ENCODE measurements at places on chromosomes 16 and 17. TPM values are rescaled to one million over a fixed set of nuclear protein-coding genes. Genes with fewer than 3 reads are reported as not detected.

Gene ZFHX3
- total RNA-seq = 3.4 TPM

GRCh38 chr16:2019518-2019920, at the start of gene NPW:
NPW (plus strand) TSS chr16:2019785.
- no peak for DNase-seq

DNA sequence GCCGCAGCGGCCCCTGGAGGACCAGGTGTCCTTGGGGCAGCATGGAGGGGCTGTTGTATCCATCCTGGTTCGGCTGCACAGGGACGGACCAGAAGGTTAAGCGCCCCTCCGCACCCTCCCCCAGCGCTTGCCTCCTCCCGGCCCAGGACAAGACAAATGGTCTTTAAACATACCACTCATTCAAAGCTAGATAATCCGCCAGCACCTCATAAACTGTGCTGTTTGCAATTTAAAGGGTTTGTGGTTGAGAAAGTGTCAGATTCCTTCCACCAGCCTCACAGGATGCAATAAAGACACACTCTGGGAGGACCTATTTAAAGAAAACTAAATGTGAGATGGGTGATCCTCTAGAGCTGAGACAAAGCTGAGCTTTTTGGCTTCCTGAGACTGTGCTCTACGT, 426.2 kb upstream of the EEF2KMT start:
- no peak for DNase-seq

Gene NGFR
- 40.5 TPM for total RNA-seq

DNA sequence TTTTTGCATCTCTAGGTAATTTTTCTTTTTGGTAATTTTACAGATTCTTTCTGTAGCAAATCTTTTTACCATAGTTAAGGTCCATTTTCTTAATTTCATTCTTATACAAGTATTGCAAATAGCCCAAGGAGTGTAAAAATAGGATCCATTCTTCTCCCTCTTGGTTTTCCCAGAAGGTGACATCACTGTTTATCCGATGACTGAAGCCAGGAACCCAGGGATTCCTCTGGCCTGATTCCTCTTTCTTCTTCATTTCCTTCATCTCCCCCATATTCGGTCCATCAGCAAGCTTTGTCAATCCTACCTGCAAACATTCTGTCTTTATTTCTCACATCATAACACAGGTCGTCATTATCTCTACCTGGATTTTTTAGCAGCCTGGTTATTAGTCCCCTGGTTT, 5.3 kb downstream of the RBBP6 start:
- no peak for DNase-seq

GRCh38 chr16:25637236-25637635, 54.5 kb upstream of the HS3ST4 start:
- no peak for DNase-seq

DNA sequence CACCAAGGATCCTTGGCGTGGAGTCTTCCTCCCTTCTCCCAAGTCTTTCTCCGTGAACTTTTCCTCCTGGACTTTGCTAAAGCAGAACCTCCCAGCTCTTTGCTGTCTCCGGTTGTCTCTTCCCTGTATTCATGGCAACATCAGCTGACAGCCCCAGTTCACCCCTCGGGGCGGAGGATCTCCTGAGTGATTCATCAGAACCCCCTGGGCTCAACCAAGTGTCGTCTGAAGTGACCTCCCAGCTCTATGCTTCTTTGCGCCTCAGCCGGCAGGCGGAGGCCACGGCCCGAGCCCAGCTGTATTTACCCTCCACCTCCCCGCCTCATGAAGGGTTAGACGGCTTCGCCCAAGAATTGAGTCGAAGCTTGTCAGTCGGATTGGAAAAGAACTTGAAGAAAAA, 943 bp downstream of the CNTROB start:
- DNase-seq = no peak

DNA sequence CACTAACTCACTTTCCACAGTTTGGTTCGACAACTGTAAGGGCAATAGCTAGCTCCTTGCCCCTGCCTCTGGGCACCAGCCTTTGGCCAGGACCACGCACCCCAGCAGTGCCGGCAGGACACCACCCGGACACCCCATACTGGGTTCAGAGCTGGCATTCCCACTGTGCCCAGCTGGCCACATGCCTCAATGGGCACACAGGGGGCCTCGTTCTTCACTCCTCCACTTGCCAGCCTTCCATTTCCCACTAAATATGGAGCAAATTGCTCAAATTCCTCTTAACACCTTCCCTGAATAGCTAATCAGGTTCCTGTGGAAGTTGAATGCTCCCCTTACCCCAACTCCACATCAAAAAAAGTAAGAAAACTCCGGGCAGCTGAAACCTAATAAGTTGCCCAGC, 52.5 kb downstream of the PIPOX start:
- DNase-seq = no peak

DNA sequence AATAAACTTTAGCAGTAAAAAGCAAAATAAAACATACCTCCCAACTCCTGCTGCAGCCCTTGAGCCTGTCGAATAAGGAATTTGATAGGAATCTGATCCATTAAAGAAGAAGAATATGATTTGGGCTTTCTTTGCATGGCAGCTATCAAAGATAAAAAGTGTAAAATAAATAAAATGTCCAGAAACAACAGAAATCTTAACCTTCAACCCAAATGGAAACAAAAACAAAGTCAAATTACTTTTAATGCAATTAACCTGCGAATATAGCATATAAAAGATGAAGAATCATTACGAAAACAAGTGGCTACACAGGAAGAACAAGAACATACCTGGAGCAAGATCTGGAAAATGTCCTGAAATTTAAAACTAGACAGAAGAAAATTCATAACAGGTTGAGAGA, 21.5 kb upstream of the BRIP1 start:
- no peak for DNase-seq

- DNase-seq = peak; percentile 80
Measured at GRCh38 chr16:89216315-89217137, 977 bp upstream of the ZNF778 start.

Gene KRTAP4-6
- not detected for total RNA-seq

Gene CHST4
- total RNA-seq = not detected
